ENCODE measurements at places on chromosomes 12 and 14.

- DNase-seq, result no peak
Measured at GRCh38 chr12:118749646-118750045, 231.7 kb upstream of the SRRM4 start.

DNA sequence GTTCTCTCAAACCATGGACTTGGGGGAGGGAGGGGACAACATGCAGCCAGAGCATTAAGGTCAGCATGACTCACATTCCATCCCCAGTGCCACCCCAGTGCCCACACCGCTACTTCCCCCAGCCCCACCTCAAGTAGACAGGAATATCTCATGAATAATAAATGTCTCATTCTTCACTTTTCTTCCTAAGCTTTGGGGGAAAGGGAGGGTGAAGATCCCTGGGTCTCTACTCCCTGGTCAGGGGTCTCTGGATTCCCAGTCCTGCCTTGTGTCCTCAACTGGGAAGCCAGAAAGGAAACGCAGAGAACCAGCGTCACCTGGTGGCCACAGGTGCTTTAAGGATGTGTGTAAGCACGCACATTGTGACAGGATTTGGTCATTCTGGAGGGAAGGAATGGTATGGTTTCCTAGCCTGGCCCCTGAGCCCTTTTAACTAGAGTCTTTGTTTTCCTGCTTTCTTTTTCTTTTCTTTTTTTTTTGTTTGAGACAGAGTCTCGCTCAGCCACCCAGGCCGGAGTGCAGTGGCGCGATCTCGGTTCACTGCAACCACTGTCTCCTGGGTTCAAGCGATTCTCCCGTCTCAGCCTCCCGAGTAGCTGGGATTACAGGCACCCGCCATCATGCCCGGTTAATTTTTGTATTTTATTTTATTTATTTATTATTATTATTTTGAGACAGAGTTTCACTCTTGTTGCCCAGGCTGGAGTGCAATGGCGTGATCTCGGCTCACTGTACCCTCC is 3.4 kb downstream of the GPR84 start:
- no peak for DNase-seq

- DNase-seq, result no peak
Measured at GRCh38 chr12:74293689-74294131, 243.9 kb upstream of the ATXN7L3B start.

DNA sequence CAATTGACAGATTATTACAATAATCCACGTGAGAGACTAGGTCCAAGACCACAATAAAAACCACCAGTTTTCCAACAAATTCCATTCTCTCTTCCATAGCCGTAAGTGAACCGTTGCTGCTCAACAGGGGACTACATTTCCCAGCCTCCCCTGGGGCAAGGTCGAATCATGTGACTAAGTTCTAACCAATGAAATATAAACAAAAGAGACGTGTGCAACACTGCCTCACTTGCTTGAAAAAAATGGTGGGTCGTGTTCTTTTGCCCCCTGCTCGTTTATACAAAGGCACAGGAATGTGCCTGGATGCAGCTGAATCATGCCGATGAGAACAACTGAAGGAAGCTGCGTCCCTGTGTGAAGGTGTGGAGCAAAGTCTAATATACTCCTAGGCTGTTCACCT is 51.1 kb downstream of the HSPB8 start:
- no peak for DNase-seq

GRCh38 chr14:69708586-69709560 is 58.1 kb upstream of the SRSF5 start:
- no peak for DNase-seq

GRCh38 chr14:94001501-94002396 is 4.6 kb downstream of the CCDC197 start:
- DNase-seq, result peak; percentile 34

GRCh38 chr14:101350021-101350420 is 211.3 kb upstream of the DIO3 start:
- no peak for DNase-seq

DNA sequence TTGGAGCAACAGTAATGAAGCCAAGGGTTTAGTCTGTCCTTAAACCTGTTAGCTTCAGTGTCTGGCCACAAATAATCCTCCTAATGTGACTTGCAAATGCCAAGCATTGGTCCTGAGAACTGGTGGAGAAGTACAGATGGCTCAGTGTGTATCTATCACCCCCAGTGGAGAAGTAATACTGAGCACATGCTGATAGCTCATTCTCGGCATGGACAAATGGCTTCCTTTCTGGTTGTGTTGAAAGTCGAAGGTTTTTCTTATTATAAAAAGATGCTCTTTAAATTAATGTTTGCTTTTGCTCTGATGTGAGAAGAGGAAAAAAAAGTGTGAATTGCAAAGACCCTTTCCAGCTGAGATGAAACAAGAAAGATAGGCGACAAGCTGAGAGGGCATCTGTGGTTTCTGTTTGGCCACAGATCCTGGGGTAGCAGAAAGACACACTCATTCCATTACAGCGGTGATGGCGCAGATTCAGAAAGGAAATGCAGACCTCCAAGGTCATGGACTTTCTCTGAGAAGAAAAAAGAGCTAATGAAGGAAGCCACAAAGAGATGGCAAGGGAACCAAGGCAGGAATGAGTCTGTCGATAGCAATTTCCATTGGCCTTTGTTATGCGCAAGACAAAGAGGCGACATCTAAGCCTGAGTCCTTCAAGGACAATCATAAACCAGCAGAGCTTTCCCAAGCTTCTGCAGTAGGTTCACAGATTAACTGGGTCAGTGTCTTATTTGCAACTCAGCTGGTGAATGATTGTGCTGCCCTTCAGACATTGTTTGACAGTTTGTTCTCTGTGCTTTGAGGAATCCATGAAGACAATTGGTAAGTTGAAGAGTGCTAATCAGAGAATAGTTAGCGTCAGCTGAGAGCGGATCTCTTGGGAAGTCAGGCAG is 155.5 kb upstream of the RGS6 start:
- DNase-seq, result no peak

GRCh38 chr12:106150555-106150954 is 11.8 kb upstream of the NUAK1 start:
- no peak for DNase-seq

DNA sequence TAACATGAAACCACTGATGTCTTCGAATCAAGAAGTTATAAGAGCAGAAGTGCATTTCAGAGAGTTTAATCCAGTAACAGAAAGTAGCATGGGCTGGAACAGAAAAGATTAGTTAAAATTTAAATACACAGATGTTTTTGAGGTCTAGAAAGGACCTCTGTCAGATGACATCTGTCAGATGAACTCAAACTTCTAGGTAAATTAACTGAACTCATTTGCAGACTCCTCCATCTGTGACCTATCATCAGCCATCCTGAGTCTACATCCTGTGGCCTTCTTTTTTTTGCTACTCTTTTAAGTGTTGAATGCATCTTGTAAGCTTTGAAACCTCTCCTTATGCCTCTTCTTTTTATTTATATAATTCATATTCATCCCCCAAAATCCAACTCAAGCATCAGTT is 53.3 kb downstream of the C2CD5 start:
- DNase-seq, result no peak

GRCh38 chr12:47949441-47950341 is 13.7 kb upstream of the TMEM106C start:
- DNase-seq, result no peak

DNA sequence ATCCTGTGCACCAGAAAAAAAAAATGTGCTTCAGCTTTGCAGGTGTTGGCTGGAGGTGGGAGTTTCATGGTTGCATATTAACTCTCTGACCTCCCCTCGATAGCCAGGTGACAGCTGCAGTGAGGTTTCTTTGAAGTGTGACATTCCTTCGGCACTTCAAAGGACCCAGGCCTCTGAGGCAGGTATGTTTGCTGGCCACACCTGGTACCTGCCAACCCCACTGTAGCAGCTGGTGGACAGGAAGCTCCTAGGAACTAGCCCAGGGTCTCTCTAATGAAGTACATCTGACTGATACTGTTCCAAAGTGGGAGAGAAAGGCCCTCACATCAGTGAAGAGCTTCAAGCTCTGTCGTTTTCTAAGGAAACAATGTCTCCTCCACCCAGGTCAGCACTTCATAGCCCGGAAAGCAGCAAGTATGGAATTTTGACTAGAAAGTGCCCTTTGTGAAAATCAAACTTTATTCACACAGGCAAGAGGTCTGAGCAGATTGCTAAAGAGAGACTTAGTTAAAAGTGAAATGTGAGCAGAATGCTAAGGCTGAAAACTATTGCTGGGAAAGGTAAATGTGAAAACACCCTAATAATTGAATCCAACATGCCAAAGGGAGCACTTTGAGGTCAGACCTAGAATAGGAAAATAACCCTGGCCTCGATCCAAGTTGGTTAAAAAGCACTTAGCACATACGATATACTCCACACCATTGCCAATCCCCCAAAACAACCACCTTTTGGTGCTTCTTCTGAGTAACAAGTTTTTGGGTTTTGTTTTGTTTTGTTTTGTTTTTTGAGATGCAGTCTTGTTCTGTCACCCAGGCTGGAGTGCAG is 71.3 kb downstream of the PHLDA1 start:
- no peak for DNase-seq

- no peak for DNase-seq
Measured at GRCh38 chr14:65237023-65237814, 134.9 kb upstream of the MAX start.

- DNase-seq, result no peak
Measured at GRCh38 chr12:9133216-9133916, 17.6 kb upstream of the A2M start.

DNA sequence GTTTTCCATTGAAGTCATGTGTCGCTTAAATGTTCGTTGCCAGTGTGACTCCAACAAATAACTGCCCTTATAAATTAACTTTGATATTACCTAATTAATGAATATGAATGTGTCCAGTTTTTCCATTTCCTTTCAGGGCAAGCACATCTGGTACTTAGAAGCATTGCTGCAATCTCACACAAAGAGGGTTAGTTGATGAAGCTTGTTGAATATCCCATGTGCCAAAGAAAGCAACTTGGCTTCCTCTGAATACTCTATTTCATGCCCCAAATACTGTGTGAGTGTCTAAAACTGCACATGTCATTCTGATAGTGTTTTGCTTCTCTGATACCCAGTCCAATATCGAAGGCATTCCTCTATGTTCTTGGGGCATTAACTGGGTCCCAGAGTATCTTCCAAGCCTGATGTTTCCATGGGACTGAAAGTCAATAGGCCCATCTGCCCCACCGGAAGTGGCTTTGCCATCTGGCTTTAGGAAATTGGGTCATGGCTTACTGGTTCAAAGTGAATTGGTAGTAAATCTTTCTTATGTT is 75.8 kb upstream of the CNTN1 start:
- DNase-seq, result no peak

DNA sequence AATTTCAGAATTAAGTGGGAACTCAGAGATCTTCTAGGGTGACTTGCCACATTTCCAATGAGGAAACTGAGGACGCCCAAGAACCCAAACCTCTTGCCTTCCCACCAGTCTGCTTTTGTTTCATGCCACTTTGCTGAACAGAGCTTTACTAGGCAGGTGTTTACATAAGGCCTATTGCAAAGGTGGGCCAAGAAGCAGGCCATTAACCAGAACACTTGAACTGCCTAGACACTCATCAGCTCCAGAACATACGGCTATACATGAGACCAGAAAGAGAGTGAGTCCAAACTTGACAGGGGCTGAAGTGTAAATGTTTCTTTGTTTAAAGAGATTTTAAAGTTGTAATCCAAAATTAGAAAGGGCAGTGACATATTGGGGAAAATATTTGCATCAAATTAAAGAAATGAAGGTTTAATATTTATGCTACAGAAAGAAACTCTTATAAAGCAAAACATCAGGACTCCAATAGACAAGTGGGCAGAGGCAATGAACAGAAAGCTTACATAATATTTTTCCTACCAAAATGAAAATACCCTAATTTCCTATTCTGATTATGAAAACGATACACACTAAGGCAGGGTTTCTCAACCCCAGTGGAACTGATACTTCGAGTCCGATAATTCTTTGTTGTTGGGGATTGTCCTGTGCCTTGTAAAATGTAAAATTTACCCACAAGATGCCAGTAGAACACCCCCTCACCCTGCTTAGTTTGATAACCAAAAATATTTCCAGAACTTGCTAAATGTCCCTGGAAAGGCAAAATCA is 11.7 kb downstream of the BATF start:
- DNase-seq, result no peak

DNA sequence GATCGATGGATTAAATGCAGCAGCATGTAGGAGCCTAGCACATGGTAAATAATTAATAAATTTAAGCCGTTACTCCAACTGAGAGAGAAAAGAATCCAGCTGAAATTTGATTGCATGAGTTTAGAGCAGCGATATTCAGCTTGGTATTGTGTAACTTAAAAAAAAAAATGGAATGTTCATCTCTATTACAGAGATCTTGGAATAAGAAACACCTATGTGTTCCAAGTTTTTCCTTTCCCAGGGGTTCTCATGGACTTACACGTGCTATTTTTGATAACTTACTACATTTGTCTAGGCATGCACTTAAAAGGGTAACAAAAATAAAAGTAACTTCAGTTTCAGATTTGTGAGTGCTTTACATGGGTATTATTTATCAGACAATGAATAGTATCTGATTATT is 122.8 kb downstream of the RASSF9 start:
- no peak for DNase-seq

DNA sequence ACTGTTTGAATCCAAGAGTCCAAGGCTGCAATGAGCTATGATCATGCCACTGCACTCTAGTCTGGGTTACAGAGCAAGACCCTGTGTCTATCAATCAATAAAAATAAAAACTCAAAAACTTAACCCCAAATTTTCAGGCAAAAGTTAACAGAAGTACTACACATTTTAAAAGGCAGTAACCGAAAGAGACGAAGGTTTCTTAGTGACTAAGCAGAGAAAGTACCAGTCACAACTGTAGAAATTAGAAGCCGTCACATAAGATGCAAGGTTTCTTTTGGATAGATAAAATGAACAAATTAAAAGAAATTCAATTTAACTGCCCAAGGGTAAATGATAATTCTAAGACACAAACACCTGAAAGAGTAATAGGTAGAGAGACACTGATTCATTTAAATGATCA is 103.5 kb downstream of the MED13L start:
- DNase-seq, result no peak

- DNase-seq, result no peak
Measured at GRCh38 chr14:54609576-54609975, 42.6 kb downstream of the SAMD4A start.

Data from stimulated activated CD8-positive, alpha-beta memory T cell treated with anti-CD3 and anti-CD28 coated beads, Interleukin-15, amount 100 ng/mL, for 4 hours (primary cell).